ENCODE measurements at places on chromosomes 4 and X.

DNA sequence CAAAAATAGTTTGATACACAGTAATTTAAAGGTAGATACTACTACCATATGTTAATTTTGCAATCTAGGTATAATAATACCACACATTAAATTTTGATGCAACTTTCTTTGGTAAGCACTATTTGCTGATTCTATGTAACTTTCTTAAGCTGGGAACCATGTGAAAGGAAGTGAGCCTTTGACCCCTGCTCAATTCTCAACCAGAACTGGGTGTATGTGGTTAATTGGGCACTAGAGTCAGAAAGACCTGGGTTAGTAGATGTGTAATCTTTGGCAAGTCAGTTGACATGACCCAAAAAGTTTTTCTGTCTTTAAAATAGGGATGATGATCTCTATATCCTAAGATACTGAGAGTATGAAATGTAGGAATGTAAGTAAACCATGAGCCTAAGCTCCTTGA is 22.4 kb downstream of the TLR2 start:
- no peak for DNase-seq

- no peak for DNase-seq
These were observed 24.0 kb downstream of the PPEF2 start for GRCh38 chr4:75878246-75878756.

DNA sequence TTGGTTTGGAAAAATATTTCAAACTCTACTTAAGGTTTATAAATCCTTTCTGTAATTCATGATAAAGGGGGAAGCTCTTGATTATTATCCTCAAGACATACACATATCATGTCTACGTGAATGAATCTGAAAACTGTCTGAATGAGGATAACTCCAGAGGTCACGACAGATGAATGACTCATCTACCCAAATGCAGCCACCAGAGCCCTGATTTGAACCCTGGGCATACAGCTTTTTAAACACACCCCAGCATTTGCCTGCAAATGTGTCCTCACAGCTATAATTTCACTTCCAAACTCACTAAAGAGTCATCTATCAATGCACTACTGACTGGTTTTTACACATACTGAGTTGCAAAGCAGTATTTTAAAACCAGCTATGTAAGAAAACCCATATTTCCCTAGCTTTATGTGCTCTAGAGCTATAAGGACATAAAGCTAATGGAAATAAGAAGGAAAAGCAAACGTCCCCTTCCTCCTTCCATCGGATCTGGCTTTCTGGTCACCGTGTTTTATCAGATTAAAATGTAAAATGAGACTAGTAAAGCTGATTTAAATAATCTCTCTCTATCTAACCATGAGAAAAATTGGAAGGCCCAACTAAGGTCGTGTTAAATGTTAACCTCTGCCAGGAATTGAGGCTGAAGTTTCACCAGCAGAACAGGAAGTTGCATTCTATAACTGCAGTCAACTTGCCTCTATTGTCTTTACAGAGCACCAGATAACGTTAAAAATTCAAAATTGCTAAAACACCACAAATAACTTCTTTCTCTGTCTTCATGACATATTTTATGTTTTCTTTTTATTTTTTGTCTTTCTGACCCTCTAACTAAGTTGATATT is 63.1 kb upstream of the SPP1 start:
- no peak for DNase-seq

DNA sequence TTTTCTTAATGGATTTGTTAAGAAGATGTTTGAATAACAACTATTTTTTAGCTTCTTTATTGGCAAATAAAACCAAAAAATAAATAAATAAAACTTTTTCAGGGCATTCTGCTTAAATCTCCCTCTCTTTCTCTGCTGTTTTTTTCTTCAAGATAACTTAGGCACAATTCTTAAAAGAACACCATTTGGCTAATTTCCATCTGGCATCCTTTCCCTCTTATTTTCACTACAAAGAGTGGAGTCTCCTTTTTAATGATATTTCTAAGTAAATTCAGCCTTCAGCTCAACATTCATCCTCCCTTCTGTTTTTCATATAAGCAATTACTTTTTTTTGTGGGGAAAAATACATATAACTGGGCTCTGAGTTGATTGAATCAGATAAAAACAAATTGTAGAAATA is 88.1 kb downstream of the PCDH7 start:
- DNase-seq, result no peak

GRCh38 chrX:70089604-70090297 is 27.5 kb downstream of the OTUD6A start:
- no peak for DNase-seq

DNA sequence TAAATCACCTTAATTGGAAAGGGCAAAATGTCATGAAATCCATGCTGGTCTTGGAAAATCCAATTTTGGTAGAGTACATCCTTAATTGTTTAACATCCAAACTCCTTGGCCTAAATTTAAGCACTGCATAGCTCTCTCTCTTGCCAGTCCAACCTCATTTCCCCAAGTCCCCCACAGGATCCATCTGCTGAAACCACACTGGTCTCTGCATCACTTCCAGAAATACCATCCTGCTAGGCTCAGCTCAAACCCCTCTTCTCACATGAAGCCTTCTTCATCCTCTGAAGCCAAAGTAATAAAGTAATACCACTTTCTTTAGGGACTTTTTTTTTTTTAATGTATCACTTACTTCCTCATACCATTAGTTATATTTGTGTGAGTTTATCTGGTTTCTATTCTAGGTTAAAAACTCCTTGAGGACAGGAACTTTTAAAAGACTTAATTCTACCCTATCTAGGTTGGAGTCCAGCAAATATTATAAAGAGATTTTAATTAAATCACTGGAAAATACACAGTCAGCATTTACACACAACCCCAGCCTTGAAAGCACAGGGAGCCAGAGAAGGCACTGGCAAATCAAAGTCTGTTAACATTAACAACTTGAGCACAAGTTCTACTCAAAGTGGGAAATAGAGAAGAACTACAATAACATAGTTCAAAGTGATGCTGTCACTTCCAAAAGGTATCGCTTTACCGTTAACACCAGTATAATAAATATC is 16.7 kb upstream of the KLF3 start:
- DNase-seq, result no peak

DNA sequence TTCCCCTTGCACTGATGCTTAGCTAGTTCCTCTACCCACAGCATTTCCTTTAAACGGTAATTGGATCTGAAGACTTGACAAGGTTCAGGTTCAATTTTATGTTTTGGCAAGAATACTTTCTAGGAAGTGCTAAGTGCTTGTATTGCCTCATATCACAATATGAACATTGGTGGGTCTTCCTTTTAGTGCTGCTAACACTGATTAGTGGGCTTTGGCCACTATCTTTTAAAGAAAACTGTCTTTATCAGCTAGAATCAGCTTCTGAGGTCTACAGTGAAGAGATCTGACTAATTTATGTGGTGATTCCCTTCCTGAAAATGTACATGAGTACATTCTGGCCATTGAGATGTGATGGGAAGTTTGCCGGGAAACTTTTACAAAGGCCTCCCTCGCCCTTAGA is 316.7 kb upstream of the KLF3 start:
- no peak for DNase-seq

- DNase-seq, result no peak
These were observed 105.5 kb downstream of the TMEM164 start for GRCh38 chrX:110108381-110108821.
